ENCODE measurements at places on chromosomes 11 and 22.

GRCh38 chr22:30424534-30425326 lies 838 bp upstream of the MTFP1 start:
- no peaks in the 10 kb centered on the region for H3K27me3 ChIP-seq
- H3K4me3 ChIP-seq = peak overlapping the region; percentile 97

DNA sequence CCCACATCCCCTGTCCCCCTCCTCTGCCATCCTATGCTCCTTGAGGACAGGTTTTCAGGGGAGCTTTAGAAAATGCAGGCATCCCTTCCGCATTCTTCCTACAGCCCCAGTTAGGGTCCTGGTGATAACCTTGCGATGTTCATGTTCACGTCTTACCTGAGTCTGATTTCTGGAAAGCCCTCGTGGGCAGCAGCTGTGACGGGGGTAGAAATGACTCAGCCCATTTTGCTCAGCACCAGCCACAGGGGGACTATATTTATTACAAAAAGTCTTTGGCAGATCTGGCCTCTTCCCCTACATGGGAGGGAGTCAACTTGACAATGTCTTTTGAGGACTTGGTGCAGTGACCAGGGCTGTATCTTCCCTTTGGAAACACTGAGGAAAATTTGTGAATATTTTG lies 12.3 kb downstream of the PKNOX2 start:
- DNase-seq = no peak
- H3K27ac ChIP-seq = no peak overlapping the region
- H3K36me3 ChIP-seq = no peaks in the 10 kb centered on the region
- H3K27me3 ChIP-seq = peaks cover 29% of the 10 kb centered on the region
- no peaks in the 10 kb centered on the region for H3K4me1 ChIP-seq

- H3K27me3 ChIP-seq = no peaks in the 10 kb centered on the region
- H3K27ac ChIP-seq = no peak overlapping the region
- no peaks in the 10 kb centered on the region for H3K4me1 ChIP-seq
- no peak overlapping the region for H3K4me3 ChIP-seq
- H3K36me3 ChIP-seq = no peaks in the 10 kb centered on the region
- DNase-seq = no peak
These were observed 207.9 kb downstream of the DYNC2H1 start for GRCh38 chr11:103317118-103317517.

GRCh38 chr11:47480762-47481161 lies 31.8 kb upstream of the RAPSN start:
- H3K4me3 ChIP-seq = no peak overlapping the region
- H3K36me3 ChIP-seq = peaks cover 71% of the 10 kb centered on the region
- no peak for DNase-seq

Measured in activated CD8-positive, alpha-beta T cell treated with anti-CD3 and anti-CD28 coated beads, Interleukin-2, amount 10 ng/mL, durations not matched to agents 7 days and 5 days (primary cell).